ENCODE measurements at places on chromosomes 2 and 18.
A peak's percentile ranks its signal among the peaks of the same experiment; 100 is the strongest.

DNA sequence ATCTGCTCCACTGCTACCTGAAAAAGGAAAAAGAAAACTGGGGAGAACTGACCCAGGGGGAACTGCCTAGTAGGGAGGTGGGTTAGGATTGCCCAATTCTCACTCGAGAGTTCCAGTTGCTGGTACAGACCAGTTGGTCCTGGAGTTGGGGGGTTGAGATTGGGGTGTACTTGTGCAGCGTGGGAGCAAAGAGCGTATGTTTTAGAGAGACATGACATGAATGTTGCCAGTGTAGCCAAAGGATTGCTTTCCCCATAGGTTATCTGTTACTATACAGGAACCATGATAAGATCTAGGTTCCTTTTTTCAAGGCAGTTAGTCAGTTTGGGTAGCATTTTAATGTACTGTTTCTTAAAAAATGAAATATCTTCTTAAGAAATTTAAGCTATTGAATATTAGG is 68.6 kb downstream of the APLF start:
- DNase-seq, result peak; percentile 66

DNA sequence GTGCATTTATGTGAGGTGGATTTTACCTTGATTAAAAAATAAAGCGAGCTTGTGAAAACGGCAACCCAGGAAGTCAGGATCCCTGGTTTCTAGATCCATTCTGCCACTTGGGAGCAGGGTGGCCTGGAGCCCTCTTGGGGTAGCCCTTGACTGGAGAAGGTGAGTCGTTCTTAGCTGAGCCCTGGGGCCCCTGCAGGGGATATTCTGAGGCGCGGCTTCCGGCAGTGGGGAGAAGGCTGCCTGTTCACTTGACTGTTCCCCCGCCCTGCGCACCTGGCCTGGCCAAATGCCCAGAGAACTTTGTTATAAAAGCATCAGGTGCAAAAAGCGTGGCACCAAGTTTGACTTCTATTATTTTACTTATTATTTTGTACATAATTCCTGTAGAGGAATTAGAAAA is 221.9 kb downstream of the DYSF start:
- no peak for DNase-seq

DNA sequence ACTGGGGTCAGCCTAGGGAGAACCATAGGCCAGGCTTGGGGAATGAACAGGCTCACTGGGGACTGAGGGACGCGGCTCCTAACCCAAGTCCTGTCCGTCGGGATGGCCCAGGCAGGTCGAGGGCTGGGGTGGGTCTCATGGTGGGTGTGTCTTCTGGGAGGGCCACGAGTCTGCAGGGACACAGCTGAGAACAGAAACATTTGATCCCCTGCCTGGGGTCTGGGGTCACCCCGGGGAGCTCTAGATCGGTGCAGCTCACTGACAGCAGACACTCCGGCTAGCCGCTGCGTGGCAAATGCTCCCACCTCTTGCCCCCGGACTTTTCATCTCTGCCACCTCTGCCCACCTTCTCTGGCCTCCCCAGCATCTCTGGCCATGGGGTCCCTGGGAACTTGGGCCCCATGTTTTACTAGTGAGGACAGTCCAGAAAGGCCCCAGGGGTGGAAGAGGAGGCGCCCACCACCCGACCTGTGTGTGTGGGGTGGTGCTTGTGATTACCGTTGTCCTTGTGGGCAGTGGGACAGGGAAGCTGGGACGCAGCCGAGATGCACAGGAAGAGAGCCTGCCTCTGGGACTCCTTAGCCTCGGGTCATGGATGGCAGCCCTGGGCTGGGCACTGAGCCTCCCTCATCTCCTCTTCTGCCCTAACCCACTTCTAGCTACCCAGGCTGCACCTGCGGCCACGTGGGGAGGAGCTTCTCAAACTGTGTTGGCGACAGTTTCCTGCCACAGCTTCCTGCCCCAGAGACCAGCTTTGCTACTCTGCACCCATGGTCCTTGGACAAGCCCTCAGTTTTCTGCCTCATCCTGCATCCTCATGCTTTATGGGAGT is 4.9 kb downstream of the ZAP70 start:
- DNase-seq, result no peak

GRCh38 chr2:207928079-207928478 is 97.2 kb downstream of the PLEKHM3 start:
- DNase-seq, result no peak

- DNase-seq, result no peak
Observed at GRCh38 chr2:12764849-12765605, 48.3 kb downstream of the TRIB2 start.

DNA sequence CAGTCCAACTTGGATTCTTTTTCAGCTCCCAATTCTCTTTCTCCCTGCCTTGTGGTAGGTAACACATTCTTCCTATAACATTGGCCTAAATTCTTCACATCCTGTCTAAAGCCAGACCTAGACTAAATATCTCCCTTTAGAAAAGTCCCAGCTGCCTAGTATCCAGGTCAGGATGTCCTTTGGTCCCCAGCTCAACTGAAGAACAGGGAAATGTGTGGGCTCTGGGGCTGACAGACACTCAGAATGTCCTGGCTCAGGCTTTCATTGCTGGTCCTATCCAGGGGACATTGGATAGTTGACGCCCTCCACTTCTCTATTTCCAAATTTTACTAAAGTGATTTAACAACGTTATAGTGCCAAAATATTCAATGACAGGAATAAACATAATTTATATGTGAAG is 219.3 kb downstream of the PID1 start:
- DNase-seq, result no peak

DNA sequence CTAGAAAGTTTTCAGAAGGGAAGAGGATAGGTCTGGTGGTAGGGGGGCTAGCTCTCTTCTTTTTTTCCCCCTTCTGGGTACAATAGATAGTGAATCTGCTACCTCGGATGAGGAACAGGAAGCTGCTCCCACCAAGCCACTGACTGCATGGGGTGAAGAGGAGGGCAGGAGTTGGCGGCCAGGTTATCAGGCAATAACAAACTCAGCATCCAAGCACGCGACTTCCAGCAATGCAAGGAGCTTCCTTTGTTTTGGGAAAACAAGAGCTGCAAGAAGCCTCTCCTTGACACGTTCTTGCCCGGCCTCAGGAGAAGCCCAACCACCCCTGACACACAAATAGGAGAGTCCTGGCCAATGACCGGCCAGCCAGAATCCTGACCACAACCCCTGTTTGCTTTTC is 32.2 kb downstream of the NHEJ1 start:
- DNase-seq, result no peak

DNA sequence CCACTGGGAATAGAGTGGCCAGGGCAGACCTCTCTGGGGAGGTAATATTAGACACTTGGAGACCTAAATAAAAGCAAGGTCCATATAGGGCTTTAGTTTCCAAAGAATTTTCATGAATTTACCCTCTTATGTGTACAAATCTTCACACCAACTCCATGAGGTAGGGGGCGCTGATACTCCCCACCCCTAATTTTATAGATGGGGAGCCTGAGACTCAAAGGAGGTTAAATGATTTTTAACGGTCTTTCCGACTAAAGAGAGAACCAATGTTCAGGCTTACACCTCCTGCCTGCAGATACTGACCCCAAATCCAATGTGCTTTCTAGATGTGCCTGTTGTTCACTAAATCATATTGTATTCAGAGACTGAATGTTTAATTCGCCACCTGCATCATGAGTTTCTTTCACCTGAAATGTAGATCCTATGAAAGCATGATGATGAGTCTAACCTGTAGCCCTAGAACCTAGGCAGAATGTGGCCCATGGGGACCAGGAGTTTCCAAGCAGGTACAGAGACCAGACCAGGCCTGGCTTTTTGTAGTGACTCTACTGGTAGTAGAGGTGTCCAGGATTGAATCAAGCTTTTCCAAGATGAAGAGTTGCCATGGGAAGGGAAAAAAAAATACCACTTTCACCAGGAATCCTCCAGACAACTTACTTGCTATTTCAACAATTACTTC is 16.8 kb upstream of the PAX3 start:
- no peak for DNase-seq

GRCh38 chr2:210477496-210477895 is 937 bp upstream of the LANCL1 start:
- peak; percentile 61 for DNase-seq

DNA sequence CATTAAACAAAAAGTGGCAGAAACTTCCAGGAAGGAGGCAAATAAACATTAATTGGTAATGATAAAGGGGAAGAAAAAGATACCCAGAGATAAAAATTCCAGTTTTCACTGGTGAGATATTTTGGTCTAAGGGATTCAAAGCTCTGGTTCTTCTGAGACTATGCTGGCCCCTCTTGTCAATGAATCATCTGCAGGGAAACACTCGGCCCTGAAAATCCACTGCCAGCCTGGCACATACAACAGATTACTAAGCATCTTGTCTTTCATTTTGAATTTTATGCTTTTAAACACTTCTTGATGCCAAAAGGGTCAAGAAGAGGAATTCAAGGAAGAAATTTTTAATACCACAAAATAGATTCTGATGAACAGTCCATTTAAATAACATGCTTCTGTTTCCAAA is 1603.8 kb upstream of the ZEB2 start:
- DNase-seq, result no peak
